ENCODE measurements at places on chromosomes 5 and 9. TPM values are rescaled to one million over a fixed set of nuclear protein-coding genes. Genes with fewer than 3 reads are reported as not detected.

Gene PCDHB8
- total RNA-seq: not detected

Gene SEMA6A
- not detected for total RNA-seq

Gene TXN
- total RNA-seq: 251 TPM

Gene PCDHGB6
- not detected for total RNA-seq

Gene ZNF658
- total RNA-seq: 2.6 TPM

Gene MSMP
- total RNA-seq: 0.89 TPM

Gene NAA35
- total RNA-seq: 25.8 TPM

Gene SPATA9
- not detected for total RNA-seq

Gene IFNA13
- total RNA-seq: not detected

Gene SPINK6
- not detected for total RNA-seq

Gene CCDC152
- 7.0 TPM for total RNA-seq

Gene OR13C9
- total RNA-seq: not detected

Gene CHSY3
- not detected for total RNA-seq

Gene PTCH1
- 6.1 TPM for total RNA-seq

Gene CNTRL
- total RNA-seq: 84.3 TPM
